ENCODE measurements at places on chromosomes 4 and X.

GRCh38 chrX:70134116-70134477 is 850 bp downstream of the IGBP1 start:
- no peak for DNase-seq

- no peak for DNase-seq
Measured at GRCh38 chrX:154084449-154085300, 12.8 kb downstream of the MECP2 start.

DNA sequence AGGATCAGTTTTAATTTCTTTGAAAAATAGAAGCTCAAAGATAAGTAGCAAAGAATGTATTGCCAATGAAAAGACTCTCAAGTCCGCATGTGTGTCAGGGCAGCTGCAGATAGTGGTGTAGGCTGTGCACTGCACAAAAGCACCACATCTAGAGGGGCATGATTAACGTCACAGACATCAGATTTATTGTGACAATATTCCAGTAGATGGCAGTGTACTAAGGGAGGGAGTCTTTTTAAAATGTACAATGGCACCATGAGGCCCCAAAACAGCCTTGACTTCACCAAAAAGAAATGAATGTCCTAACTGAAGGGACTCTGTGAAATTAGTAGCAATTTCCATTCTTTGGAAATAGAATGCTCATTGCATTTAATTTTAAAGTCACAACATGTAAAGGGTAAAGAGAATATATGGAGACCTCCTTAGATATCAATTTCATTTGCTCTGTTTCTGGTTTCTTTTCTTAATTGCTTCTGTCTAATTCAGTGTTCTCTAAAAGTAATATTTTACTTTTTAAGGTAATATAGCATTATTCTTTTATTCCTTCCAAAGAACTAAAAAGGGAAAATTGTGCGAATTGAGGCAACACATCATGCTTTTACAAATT is 98.4 kb downstream of the ZNF827 start:
- DNase-seq = no peak

- no peak for DNase-seq
Measured at GRCh38 chr4:115334736-115335411, 221.5 kb upstream of the NDST4 start.

- no peak for DNase-seq
Measured at GRCh38 chrX:71660562-71661416, 6.6 kb upstream of the LOC101059915 start.

DNA sequence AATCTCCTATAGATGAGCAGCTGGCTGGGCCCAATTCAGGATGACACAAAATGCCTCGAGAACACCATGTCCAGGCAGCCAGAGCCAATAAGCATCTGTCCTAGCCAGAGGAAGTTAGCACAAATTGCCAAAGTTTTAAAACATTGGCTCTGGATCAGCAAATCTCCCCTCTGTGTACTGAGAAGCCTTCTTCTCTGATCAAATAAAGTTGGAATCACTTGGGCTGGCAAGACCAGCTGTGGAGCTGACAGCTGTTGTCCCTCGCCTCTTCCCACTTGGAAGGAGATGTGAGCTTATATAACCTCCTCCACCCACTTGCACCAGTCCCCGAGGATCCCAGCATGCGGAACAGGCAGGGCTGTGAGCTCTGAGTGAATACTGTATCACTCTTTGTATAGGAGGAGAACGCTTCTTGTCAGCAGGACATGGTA is 183.9 kb downstream of the OPHN1 start:
- DNase-seq = no peak

- no peak for DNase-seq
Measured at GRCh38 chrX:71949844-71950445, 39.3 kb downstream of the NHSL2 start.

DNA sequence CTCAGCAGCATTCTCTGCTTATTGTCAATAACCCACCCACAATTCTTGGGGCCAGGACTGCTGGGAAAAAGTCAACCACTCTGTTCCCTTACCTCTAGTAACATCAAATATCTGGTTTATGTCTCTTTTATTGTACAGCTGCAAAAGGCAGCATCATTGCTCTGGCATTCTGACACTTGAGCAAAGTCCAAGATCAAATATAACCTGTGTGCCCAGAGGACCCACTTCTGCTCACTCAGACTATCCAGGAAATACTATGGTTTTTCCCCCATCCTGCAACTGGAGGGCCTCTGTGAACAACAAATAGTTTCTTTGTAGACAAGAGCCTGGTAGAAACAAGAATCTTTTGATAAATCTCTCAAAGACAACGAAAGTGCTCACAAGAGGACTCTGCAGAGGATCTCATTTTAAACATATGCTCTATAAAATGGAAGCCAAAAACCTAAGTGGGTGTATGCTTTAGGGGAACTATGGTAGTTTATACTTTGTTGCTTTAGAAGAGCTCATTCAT is 154.7 kb downstream of the RAB28 start:
- no peak for DNase-seq

DNA sequence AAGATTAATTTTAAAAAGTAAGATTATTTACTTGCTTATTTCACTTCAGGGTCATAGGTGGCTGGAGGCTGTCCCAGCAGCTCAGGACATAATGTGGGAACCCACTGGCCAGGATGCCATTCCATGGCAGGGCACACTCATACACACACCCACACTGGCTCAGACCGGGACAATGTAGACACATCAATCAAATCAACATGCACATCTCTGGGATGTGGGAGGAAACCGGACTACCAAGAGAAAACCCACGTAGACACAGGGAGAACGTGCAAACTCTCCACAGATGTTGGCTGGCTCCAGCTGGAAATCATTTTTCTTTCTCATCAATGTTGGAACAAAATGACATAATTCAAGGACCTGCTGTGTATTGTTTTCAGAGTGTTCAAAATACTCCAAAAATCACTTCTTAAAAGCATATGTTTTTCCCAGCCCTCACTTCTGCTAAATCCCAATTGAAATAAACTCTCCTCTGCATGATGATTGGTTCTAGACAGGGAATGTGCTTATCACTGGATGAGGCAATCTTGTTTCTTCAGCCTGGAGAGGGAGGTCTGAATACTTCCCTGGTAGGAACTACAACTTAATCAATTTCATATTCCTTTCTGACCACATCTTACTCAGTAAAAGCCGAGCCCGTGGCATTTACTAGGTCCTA is 18.6 kb upstream of the CPE start:
- no peak for DNase-seq

GRCh38 chr4:109998867-109999584 is 86.3 kb downstream of the EGF start:
- no peak for DNase-seq

GRCh38 chrX:115642895-115643530 is 82.0 kb downstream of the PLS3 start:
- no peak for DNase-seq

DNA sequence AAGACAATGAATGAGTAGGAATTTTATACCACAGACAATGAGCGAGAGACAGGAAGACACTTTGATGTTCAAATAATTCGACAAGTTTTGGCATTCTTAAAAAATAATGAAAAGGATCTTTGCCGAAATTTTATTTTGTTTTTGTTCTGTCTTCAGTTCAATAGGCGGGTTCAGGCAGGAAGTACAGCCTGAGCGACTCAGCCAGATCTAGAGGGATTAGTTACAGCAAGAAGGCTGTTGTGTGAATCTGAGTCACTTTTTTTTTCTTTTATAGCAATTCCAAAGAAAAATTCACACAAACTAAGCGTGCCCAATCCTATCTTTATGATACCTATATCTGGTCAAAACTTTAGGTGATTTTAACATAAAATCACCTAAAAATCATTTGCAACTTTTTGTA is 505.4 kb upstream of the FAM241A start:
- no peak for DNase-seq

GRCh38 chrX:40391662-40392061 is 189.1 kb upstream of the ATP6AP2 start:
- no peak for DNase-seq

DNA sequence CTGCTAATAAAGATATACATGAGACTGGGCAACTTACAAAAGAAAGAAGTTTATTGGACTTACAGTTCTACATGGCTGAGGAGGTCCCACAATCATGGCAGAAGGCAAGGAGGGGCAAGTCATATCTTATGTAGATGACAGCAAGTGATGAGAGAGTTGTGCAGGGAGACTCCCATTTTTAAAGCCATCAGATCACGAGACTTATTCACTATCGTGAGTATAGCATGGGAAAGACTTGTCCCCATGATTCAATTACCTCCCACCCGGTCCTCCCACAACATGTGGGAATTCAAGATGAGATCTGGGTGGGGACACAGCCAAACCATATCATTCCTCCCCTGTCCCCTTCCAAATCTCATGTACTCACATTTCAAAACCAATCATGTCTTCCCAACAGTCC is 50.9 kb upstream of the GRID2 start:
- DNase-seq = no peak
